ENCODE measurements at places on chromosomes 16 and 17.

- no peak for DNase-seq
Measured at GRCh38 chr16:86447228-86447627, 63.1 kb upstream of the FOXF1 start.

- peak; percentile 45 for DNase-seq
Measured at GRCh38 chr16:4917117-4917516, 19.8 kb downstream of the PPL start.

- peak; percentile 78 for DNase-seq
Measured at GRCh38 chr17:82528484-82529265, 9.1 kb downstream of the FOXK2 start.

DNA sequence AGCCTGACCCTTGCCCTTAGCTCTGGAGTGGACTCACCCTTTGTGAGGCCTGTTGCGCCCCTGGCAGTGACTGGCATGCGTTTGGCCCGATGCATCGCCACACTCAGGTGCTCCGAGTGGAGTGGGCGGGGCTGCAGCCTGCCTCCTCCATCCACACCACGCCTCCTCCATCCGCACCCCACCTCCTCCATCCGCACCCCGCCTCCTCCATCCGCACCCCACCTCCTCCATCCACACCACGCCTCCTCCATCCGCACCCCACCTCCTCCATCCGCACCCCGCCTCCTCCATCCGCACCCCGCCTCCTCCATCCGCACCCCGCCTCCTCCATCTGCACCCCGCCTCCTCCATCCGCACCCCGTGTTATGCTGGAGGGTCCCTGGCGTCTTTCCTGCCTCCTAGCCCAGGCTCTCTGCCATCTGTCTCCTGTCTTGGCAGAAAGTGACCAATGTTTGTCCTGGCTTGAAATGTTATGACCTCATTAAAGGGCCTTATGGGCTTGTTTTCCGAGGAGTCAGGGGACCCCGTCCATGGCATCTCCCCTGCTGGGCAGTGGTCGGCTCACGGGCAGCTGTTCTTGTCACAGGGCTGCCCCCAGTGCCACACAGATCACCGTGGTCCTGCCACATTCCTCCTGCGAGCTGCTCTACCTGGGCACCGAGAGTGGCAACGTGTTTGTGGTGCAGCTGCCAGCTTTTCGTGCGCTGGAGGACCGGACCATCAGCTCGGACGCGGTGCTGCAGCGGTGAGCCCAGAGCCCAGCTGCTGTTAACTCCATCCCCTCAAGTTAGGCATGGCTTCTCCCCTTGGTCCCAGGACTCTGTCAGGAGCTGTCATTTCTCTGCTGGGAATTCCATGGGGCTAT lies 28.7 kb upstream of the MYO15B start:
- no peak for DNase-seq

GRCh38 chr17:29836643-29837042 lies 93.4 kb downstream of the SSH2 start:
- no peak for DNase-seq

DNA sequence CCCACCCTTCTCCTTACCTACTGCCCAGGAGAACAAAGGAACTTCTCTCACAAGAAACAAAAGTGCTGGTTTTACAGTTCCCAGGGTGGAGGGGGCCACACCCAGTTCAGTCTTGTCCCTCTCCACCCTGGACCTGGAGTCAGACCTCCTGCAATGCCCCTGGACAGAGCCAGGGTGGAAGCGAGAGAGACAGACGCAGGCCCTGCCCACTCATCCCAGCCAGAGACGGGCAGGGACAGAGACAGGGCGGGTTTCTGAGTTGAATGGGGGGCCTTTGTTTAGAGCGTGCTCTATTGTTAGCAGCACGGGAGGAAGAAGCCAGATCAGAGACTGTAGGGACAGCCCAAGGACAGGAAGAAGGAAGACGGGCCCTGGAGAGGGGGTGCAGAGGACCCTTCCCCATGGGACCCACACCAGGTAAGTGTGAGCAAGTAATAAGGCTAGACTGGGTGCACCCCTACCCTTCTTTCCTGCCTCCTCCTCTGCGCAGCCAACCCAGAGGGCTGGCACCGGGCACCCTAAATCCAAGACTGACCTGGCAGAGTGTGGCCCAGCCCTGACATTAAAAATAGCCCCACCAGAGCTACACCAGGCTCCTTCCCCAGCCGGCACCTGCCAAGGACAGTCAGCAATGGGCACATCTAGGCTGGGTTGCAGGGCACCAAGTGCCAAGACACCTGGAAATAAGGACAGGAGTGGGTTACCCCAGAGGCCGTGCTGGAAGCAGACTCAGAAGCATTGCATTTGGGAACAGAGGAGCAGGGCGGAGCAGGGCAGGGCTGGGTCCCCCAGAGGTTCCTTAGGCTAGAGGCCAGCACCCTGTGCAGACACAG lies 10.9 kb downstream of the JUP start:
- DNase-seq: peak; percentile 39

DNA sequence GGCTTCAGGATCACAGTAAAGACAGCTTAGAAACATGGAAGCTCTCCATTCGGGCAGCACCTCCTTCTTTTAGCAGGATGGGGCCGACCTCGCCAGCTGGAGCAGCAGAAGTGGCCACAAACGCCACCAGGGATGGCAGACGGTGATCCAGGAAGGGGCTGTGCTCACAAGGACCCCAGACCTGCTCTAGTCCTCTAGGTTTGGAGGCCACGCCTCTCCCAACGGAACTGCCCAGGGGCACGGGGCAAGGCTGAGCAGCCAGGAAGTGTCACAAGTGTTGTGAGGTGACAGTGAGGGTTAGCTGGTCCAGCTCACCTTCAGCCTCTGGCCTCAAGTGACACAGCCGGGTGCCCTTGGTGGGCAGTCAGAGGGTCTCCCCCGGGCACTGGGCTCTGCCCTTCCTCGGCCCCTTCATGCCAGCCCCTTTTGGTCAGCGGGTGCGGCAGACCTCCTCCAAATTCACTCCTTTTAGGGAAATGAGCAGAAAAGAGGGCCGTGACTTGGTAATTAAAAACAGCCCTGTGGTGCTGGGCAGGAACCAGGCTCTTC lies 20.4 kb downstream of the CEP295NL start:
- DNase-seq: no peak

DNA sequence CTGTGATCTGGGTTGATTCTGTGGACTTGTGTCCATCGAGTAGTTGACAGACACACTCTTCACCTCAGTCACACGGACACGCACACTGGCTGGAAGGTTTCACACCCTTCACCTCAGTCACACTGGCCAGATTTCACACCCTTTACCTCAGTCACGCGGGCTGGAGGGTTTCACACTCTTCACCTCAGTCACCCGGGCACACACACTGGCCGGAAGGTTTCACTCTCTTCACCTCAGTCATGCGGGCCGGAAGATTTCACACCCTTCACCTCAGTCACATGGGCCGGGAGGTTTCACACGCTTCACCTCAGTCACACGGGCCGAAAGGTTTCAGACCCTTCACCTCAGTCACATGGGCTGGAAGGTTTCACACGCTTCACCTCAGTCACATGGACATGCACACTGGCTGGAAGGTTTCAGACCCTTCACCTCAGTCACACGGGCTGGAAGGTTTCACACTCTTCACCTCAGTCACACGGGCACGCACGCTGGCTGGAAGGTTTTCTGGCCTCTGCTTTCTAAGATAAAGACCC lies 96.2 kb downstream of the PGS1 start:
- DNase-seq: no peak

DNA sequence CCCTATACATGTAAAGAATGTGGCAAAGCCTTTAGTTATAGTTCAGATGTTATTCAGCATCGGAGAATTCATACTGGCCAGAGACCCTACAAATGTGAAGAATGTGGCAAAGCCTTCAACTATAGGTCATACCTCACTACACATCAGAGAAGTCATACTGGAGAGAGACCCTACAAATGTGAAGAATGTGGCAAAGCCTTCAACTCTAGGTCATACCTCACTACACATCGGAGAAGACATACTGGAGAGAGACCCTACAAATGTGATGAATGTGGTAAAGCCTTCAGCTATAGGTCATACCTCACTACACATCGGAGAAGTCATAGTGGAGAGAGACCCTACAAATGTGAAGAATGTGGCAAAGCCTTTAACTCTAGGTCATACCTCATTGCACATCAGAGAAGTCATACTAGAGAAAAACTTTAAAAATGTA lies 42.5 kb downstream of the ZNF267 start:
- DNase-seq: no peak

GRCh38 chr16:30018731-30019158 lies 4.3 kb upstream of the C16orf92 start:
- DNase-seq: peak; percentile 48

DNA sequence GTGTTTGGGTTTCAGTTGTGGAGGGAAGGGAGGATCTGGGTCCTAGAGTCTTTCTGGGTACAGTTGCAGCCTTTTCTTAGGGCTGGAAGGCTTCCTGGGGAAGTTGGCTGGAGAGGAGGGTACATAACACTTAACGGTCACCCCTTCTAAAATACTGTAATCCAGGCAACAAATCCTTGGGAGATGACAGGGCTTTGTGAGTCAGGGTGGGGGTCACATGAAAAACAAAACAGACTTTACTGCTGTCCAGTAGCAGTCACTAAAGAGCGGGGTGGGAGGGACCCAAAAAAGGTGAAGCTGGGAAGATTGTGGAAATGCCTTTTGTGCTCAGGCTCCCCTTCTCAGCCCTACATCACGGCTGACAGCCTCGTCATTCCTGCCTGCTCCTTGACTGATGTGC lies 6.3 kb downstream of the SAP30BP start:
- no peak for DNase-seq

GRCh38 chr16:58197314-58198012 lies 443 bp downstream of the CSNK2A2 start:
- no peak for DNase-seq

- DNase-seq: no peak
Measured at GRCh38 chr17:35514564-35514963, 22.9 kb downstream of the SLFN12L start.

- no peak for DNase-seq
Measured at GRCh38 chr16:16924613-16925012, 545.7 kb downstream of the NPIPA7 start.

DNA sequence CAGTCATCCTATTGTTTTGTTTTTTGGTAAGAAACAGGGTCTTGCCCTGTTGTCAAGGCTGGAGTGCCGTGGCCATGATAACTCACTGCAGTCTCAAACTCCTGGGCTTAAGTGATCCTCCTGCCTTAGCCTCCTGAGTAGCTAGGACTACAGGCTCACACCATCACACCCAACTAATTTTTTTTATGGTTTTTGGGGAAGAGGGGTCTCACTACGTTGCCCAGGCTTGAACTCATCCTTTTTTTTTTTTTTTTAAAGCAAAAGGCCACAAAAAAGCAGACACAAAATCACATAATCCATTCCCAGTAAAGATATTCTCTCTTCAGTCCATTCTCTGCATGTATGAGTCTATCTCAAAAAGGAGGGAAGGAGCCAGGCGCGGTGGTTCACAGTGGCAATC lies 5.5 kb downstream of the SPAG9 start:
- no peak for DNase-seq

DNA sequence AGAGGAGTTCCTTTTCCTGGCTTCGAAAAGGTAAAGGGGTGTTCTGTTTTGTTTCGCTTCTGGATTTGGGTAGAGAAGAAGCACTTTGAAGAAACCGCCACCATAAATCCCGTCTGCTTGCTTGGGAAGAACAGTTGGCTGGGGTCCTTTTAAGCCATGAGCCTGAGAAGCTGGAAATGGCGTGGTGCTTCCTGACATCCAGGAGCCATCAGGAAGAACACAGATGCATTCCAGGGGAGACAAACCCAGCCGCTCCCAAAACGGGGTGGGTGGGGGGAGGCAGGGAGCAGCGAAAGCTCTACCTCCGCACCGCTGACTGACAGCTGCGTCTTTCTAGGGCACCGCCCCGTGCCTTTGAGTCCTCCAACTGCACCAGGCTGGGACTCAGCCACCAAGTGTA lies 91.6 kb downstream of the ZDHHC7 start:
- no peak for DNase-seq

- DNase-seq: no peak
Measured at GRCh38 chr17:73307130-73307529, 4.7 kb downstream of the CDC42EP4 start.

- DNase-seq: no peak
Measured at GRCh38 chr17:32158870-32159585, 16.7 kb downstream of the RHOT1 start.

- DNase-seq: no peak
Measured at GRCh38 chr16:78091419-78091818, 8.0 kb upstream of the WWOX start.

- DNase-seq: peak; percentile 26
Measured at GRCh38 chr16:19135201-19135842, 21.6 kb downstream of the ITPRIPL2 start.

- DNase-seq: peak; percentile 44
Measured at GRCh38 chr17:33049781-33050414, 58.3 kb downstream of the SPACA3 start.

- DNase-seq: peak; percentile 63
Measured at GRCh38 chr17:57166803-57167202, 81.8 kb downstream of the AKAP1 start.

GRCh38 chr17:35087731-35088355 lies 24.3 kb upstream of the RFFL start:
- DNase-seq: peak; percentile 35

DNA sequence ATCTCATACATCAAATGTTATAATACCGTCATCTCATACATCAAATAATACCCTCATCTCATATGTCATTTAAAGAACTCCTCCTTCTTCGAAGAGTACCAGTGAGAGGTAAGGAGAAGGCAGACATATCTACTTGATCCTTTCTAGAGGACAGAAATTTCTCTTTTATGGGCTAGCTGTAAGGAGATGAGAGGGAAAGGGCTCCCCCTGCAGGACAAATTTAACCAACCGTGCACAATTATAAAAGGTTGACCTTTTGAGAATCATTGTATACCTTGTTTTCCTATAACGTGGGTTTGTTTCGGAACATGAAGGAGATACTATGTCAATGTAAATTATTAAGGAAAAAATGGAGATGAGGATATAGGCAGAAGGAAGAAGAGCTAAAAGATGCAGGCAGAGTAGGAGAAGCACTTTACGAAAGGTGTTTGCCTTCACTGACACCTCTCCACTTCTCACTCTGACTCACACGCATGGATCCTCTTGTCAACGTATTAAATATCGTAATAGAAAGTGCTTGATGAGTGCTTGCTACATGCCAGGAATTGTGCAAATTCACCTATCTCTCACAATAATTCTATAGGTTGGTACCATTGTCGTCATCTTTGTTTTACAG lies 465.9 kb upstream of the ERCC4 start:
- DNase-seq: peak; percentile 13

- DNase-seq: no peak
Measured at GRCh38 chr16:59385959-59386358, 651.8 kb upstream of the GOT2 start.

DNA sequence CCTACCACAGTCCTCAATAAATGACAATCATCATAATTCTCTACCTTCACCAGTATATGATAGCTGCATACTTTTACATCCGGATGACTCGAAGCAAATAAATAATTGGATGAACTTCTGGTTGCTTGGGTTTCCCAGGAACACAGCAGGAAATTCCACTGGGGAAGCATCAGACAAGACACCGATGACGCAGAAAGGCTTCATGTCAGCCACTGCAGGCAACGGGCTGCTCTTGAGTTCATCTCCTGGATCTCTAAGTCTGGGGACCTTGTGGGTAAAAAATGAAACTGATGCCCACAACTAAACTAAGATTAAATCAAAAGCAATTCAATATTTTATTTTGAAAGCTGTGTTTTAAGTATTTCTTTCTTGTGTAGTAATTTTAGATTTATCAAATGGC lies 472.1 kb upstream of the C16orf82 start:
- no peak for DNase-seq
